Activated CD4-positive, alpha-beta T cell treated with anti-CD3 and anti-CD28 coated beads, Interleukin-2, amount 10 ng/mL, durations not matched to agents 24 days and 14 days (primary cell): ENCODE measurements at places on chromosomes 7 and 10. TPM values are rescaled to one million over a fixed set of nuclear protein-coding genes. Genes with fewer than 3 reads are reported as not detected.

The HOXA13 gene
- total RNA-seq: not detected in 2 replicates

The TMEM184A gene
- not detected in 2 replicates for total RNA-seq

DNA sequence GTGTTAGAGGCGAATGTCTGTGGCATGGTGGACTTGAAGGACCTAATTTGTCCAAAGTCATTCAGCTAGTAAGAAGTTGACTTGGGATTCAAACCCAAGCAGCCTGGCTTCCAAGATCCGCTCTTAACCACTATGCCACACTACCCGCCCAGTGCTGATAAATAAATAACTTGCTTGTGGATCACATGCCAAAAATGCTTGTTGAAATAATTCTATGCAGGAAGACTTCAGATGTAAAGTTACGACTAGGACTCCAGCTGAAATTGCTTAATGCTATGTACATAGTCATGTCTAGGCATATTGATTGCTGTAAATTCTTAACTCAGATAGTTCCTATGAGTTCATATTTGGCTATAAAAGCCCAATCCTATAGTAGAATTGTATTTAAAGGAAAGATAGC is 76.0 kb downstream of the PLXDC2 start:
- no peak for DNase-seq

GRCh38 chr7:62361-63116 is 129.8 kb upstream of the FAM20C start:
- no peak for DNase-seq

DNA sequence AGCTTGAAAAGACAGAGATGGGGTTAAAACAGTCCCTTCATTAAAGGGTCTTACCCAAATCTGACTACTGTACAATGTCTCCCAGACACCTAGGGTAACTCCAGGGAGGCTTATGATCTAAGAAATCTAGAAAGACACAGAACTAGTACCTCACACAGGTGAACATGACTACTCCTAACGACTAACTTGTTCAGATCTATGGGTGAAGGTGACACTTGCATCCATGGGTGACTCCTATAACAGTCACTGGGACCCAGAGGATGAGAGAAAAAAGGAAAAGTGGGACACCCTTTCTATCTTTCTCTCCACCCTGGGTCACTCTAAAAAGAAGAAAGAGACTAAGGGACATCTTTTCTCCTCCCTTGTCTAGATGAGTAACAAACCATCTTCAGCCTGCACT is 19.2 kb downstream of the AKR1C8 start:
- DNase-seq: no peak

GRCh38 chr7:290554-291372 is 793 bp downstream of the FOXL3 start:
- DNase-seq: no peak

GRCh38 chr10:77819210-77820112 is 107.1 kb downstream of the DLG5 start:
- no peak for DNase-seq

The ADAM8 gene
- 143 and 165 TPM in 2 replicates for total RNA-seq

The WDR91 gene
- 25.8 and 26.6 TPM in 2 replicates for total RNA-seq
